ENCODE measurements at places on chromosomes 12 and 14.

DNA sequence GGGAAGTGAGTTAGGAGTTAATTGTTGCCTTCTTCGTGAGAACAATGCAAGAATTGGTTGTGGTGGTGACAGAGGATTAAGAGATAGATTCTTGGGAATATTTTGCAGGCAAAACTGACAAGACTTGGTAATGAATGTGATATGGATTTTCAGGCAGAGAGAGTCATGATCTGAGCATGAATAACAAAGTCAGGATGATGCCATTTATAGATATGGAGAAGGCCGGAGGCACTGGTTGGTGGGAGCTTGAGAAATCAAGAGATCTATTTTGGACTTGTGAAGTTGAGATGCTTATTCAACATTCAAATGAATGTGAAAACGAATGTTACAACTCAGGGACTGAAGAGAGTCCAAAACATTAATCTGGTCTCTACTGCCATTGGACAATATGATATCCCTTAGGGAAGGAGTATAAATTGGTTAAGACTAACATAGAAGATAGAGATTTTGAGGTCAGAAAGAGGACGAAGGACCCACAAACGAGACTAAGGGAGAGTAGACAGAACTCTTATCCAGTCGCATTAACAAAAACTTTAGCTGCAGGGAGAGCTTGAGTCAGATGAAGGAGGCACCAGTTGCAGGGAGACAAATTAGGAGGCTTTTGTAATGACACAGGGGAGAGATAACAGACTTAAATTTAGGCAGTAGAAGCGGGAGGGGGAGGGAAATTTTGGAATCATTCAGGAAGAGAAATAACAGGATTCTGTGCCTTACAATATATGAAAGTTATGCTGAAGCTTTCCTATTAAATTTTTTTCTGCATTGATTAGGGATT is 1090.6 kb downstream of the GALC start:
- DNase-seq: no peak

DNA sequence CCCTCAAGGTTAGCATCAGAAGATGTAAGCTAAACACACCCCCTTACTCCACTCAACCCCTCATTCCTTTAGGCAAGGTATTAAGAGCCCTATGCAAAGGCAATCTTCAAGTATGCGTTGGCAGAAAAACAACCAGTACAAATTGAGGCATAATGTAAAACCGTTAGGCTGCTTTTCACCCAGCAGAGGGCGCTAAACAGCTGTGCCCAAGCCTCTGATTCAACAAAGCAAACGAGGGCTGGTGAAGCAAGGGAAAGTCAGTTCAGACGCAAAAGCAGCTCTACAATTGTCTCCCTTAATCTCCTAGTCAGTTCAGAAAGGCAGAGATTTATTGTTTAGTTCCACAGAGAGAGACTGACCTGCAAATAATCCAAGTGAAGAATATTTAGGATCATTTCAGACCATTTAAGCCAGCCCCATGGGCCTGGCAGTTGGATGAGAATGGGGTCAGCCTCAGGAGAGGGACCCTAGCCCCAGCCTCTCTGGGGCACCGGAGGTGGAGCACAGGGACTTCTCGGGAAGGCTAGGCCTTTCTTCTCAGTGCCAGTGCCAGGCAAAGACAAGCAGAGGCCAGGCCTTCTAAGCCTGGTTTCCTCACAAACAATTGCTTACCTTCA is 23.5 kb downstream of the DCAF5 start:
- peak; percentile 62 for DNase-seq

- no peak for DNase-seq
Observed at GRCh38 chr12:31234955-31235867, 90.7 kb downstream of the SINHCAF start.

DNA sequence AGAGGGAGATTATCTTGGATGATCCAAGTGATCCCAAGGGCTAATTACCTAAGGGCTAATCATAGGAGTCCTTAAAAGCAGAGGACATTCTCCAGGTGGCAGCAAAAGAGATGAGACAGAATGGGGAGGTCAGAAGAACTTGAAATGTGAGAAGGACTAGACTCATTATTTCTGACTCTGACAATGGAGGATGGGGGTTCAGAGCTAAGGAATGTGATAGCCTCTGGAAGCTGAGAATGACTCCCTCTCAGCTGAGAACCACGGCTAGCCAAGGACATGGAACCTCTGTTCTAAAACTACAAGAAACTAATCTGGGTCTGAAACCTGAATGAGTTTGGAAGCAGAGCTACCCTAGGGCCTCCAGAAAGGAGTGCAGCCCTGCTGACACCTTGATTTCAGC is 35.6 kb upstream of the ANKS1B start:
- no peak for DNase-seq

DNA sequence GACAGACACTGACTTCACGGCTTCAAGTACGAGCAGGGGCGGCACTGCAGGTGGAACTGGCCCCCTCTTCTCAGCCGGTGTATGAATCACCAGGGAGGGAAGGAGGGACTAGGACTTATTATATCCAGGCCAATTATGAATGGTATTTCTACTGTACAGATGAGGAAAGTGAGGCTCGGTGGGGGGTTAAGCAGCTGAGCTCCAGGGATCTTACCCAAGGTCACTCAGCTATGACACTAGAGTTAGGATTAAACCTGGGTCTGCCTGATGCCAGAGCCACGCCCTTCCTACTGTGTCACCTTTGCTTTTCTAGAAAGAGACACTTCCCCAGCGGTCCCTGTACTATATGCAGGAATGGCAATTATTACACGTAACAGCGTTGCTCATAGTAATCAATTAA is 42.2 kb upstream of the NRXN3 start:
- no peak for DNase-seq

GRCh38 chr14:100110816-100111215 is 45.6 kb downstream of the EVL start:
- DNase-seq: no peak

- no peak for DNase-seq
Observed at GRCh38 chr14:94921882-94922585, 152.1 kb upstream of the GSC start.

DNA sequence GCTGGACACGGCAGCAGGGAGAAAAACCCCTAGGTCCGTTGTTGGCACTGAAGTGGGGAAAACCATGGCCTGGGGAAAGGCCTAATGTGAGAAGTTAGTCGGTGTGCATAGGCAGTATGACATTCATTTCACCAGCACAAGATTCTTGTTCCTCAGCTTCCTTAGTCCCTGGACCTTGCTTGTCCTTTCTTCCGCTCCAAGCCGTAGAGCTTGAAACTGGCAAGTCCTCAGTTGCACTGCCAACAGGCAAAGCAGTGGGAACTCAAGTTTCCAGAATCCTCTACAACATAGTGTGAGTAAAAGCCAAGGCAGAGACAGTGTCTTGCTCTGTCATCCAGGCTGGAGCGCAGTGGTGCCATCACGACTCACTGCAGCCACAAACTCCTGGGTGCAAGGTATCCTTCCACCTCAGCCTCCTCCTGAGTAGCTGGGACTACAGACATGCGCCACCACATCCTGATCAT is 138.5 kb upstream of the AMIGO2 start:
- DNase-seq: no peak

GRCh38 chr12:65761301-65761700 is 63.0 kb upstream of the HMGA2 start:
- DNase-seq: no peak

DNA sequence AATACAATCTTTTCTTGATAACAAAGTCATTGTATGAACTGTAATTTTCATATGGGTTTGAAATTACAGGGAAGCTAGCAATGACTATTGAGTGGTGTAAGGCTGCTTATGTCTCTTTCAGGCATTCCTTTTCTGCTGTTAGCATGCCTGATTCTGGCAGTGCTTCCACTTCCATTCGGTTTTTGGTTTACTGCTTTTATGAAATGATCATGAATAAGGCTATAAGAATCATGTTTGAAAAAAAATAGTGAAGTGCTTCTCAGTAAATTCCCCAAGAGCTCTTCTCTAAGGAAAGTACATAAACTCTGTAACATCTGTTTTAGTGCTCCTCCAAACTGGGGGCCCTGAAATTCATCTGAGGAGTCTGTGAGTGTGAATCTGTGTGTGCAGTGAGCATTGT is 434.0 kb upstream of the RGS6 start:
- DNase-seq: no peak

- no peak for DNase-seq
Observed at GRCh38 chr14:56413721-56414120, 165.9 kb upstream of the TMEM260 start.

GRCh38 chr14:55581342-55581771 is 1.4 kb downstream of the KTN1 start:
- DNase-seq: no peak

GRCh38 chr14:99792210-99792535 is 1.0 kb upstream of the EML1 start:
- no peak for DNase-seq

GRCh38 chr12:120736404-120737331 is 11.0 kb downstream of the ACADS start:
- DNase-seq: no peak

DNA sequence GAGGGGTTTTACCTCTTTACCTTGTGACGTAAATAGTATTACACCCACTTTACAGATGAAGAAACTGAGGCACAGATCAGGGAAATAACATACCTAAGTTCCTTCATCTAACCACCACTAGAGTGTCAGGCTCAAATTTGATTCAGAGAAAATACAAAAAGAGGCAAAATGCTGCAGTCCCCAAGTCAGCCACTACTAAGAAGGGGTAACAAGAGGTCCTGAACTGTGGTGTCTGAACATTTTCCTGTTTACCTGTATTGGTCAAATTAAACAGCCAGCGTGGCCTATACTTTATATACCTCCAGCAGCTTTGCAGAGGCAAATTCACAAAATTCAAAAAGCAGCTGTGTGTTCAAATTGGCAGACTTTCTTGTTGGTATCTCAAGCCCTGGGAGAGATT is 92.0 kb downstream of the TBX5 start:
- DNase-seq: no peak

DNA sequence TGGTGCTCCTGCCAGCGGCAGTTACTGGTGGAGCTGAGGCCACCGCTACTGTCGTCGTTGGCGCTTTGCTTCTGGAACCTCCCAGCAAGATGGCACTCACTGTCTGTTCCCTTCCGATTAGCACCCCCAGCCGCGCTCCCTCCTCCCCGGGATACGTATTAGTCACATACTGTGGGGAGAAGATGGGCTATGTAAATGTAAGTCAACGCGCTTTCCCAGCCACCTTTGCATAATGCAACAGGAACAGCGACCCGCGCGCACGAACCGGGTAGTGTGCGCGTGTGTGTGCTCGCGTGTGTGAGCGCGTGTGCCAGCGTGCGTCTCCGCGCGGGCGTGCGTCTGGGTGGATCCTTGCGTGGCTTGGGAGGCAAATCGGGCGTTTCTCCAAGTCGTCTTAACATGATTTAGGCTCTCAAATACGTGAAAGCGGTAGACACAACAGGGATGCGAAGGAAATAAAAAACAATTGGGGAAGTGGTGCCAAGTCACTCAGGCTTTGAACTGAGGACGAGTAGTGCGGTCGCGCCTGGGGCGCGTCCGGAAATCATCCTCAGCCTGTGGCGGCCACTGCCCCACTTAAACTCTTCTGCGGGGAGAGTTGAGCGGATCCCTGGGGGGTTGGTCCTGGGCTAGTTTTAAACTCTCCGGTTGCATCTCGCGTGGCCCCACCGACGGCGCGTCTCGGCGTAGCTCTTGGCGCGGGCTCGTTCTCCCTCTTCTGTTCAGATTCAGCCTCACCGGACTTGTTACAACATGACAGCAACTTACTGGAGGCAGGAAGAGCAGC is 1.8 kb downstream of the FLRT2 start:
- peak; percentile 52 for DNase-seq

DNA sequence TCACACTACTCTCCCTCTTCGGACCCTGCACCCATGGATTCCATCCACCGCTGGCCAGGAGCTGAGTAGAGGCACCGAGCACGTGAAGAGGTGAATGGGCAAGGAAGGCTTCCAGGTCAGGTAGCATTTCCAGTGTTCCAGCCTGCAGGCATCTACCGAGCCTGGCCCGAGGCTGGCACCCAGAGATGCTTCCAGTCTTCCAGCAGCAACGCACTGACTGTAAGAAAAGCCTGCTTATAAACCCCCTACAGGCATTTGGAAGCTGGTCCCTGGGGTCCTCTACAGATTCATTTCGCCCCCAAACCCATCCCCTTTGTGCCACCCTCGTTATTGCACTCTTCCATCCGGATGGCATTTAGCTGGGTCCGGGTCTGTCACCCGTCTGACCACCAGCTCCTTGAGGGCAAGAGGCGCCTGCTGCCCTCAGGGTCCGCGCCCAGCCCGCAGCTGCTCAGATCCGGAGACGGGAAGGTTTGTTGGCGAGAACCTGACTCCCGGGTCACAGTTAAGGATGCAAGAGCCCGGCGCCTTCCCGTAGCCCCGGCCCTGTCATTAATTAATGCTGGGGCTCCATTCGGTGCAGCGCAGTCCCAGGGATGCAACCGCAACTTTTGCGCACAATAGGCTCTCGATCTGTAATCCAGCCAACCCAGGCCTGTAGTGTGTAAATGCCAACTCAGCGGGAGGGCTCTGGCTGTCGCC is 614 bp upstream of the MARK3 start:
- DNase-seq: no peak

- no peak for DNase-seq
Observed at GRCh38 chr12:45701296-45701695, 28.2 kb upstream of the ARID2 start.

GRCh38 chr14:38948576-38948975 is 154.5 kb downstream of the SEC23A start:
- no peak for DNase-seq

DNA sequence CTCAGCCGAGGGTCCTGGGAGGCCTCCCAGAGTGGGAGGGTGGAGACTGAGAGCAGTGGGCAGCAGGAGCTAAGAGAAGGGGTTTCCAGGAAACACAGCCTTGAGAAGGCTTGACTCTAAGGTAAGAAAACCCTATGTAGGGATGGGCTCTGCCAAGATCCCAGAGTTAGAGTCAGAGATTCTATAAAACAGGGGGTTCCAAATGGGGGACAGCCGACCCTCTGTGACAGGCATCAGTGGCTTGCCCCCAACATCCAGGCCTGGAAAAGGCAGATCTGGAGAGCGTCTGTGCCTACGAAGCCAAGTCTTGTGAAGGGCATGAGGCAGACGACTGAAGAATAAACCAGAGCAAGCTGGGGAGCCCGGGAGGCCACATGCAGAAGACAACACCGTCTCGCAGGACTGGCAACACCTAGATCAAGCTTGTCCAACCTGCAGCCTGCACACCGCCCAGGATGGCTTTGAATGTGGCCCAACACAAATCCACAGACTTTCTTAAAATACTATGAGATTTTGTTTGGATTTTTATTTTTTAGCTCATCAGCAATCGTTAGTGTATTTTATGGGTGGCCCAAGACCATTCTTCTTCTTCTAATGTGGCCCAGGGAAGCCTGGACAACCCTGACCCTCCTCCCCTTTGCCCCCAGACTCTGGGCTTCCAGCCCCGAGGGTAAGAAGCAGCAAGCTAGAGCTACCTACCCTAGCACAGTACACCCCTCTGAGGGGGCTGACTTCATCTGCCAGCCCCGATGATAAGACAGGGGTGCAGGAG is 42.1 kb downstream of the PRMT8 start:
- no peak for DNase-seq

- DNase-seq: no peak
Observed at GRCh38 chr14:27528328-27528727, 930.5 kb upstream of the NOVA1 start.

- peak; percentile 41 for DNase-seq
Observed at GRCh38 chr12:91937706-91938105, 207.9 kb downstream of the BTG1 start.

All from inflammatory macrophage treated with lipopolysaccharide for 1 hour (primary cell).